ENCODE measurements at places on chromosomes 2 and 18. TPM values are rescaled to one million over a fixed set of nuclear protein-coding genes. Genes with fewer than 3 reads are reported as not detected.

TXNDC2 gene
- 0.16 TPM for total RNA-seq

IL36A gene
- not detected for total RNA-seq

G6PC2 gene
- total RNA-seq, result not detected

FBXO41 gene
- 3.9 TPM for total RNA-seq

GNLY gene
- total RNA-seq, result 2.1 TPM

STARD6 gene
- not detected for total RNA-seq

CABLES1 gene
- total RNA-seq, result 18.1 TPM

DNAH7 gene
- total RNA-seq, result 1.3 TPM

FTCDNL1 gene
- 5.9 TPM for total RNA-seq

- no peak for DNase-seq
Measured at GRCh38 chr18:21739604-21740537, 721 bp upstream of the MIB1 start.

DNA sequence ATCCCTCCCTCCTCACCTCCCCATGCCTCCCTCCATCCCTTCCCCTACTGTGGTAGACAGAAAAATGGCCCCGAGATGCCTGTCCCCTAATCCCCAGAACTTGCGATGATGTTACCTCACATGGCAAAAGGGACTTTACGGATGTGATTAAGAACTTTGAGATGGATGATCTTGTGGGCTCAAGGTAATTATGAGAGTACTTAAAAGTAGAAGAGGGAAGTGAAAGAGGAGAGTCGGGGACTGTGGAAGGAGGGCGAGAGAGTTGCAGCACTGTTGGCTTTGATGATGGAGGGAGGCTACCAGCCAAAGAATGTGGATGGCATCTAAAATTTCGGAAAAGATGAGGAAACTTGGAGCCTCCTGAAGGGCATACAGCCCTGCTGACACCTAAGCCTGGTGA is 66.5 kb downstream of the AGAP1 start:
- no peak for DNase-seq

- no peak for DNase-seq
Measured at GRCh38 chr18:56028514-56028913, 440.5 kb upstream of the TCF4 start.

- no peak for DNase-seq
Measured at GRCh38 chr18:78460558-78460957, 519.1 kb upstream of the SALL3 start.

DNA sequence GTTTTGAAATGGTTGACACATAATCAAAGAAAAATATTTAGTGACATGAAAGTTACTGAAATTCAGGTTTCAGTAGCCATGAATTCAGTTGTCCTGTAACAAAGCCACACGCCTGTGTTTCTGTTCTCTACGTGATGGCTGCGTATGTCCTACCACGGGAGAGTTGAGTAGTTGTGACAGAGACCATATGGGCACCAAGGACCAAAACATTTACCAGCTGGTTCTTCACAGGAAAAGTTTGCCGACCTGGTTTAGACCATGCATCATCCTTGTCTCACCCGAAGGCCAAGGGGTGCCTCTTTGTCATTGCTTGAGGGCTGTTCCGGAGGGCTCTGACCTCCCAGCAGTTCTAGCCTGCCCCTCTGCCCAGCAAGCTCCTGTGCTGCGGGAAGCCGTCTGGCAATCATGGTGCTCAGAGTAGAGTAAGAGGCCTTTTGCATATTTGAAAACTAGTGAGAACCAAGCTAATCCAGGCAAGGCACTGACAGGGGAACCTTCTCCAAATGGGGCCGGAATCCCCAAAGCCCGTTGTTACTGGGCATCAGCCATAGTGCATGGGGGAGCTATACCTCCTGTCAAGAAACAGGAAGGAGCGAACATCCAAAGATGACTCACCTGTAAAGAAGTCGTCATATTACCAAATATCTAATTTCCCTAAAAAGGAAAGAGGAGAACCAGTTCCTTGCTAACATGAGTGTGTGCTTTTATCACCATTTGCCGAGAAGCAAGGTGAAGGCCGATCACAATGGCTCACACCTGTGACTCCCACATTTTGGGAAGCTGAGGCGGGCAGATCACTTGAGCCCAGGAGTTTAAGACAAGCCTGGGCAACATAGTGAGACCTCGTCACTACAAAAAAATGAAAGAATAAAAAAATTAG is 92.6 kb upstream of the RAB12 start:
- DNase-seq, result no peak

GRCh38 chr2:240927390-240927781 is 21.2 kb downstream of the CROCC2 start:
- no peak for DNase-seq

- no peak for DNase-seq
Measured at GRCh38 chr18:58015065-58015780, 28.8 kb upstream of the NEDD4L start.

GRCh38 chr2:204354442-204354856 is 190.8 kb upstream of the PARD3B start:
- DNase-seq, result no peak

DNA sequence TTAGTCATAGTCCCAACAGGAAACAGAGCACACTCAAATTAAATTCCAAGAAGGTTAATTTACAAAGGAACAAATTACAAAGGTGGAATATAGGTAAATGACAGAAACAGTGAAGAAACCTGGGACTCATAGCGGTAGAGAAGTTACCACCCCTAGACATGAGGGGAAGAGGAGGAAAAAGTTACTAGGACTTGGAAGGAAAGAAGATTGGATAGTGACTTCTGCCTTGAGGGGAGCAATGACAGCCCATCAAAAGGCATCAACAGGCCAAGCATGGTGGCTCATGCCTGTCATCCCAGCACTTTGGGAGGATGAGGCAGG is 2.4 kb upstream of the PDE11A start:
- no peak for DNase-seq

DNA sequence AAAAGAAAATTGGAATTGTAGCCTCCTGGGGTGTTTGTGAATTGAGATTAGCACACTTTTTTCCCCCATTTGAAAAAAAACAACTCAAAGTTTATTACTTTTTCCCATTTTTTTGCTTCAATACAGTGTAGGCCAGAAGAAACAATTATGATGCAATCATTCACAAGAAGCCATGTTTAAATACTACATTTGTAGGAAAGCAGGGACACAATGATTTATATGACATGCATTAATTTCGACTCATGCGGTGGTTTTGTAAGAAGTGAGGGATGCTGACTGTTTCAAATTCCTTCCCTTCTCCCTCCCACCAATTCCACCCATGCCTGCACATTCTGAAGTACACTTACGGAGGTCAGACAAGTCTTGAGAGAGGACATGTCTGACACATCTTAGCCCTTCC is 774.2 kb upstream of the FSHR start:
- DNase-seq, result no peak

DNA sequence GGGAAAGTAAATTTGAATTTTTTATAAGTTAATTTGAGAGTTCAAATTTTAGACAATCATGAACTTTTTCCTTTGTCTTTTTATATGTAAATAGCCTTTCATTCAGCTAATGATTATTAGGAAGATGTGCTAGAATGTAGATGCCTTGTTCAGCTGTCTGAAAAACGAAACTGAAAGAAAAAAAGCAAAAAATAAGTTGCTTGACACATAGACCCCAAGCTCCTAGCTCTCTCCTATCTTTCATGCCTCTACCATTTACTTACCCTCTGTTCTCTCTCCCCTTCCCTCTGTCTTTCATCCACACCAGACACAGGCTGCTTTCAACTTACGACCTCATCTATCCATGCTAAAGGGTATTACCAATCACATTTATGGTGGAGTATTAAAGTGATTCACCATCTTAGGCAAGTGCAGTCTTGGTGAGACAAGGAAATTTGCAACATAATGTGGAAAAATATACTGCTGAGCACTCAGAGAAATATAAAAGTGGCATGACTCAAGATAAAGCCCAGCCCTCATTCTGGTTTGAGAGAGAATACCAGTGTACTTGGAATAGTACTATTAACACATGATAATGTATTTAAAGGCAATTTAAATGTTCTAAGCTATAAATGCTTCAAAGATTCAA is 425.6 kb downstream of the SUCLG1 start:
- no peak for DNase-seq

- DNase-seq, result no peak
Measured at GRCh38 chr18:34880403-34880802, 160.8 kb upstream of the MAPRE2 start.

- DNase-seq, result no peak
Measured at GRCh38 chr2:171889333-171889732, 4.7 kb downstream of the SLC25A12 start.
